ENCODE measurements at places on chromosomes 11 and 22.

DNA sequence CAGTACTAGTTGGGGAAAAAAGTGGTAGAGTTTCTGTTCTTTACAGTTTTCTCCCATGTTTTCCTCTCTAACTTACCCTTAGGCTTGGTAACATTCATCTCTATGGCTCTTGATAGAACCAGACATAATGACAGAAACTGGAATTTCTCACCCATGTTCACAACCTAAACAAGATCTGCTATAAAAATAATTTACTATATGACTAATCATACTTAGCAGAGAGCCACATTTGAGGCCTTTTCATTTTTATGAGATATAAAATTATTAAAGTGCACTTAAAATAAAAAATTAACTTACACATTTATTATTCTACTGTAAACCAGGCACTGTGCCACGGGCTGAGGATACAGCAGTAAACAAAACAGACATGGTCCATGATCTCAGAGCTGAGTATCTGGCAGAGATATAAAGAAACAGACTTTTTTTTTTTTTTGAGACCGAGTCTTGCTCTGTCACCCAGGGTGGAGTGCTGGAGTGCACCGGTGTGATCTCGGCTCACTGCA is 98.1 kb downstream of the GAB2 start:
- peak; percentile 36 for DNase-seq

DNA sequence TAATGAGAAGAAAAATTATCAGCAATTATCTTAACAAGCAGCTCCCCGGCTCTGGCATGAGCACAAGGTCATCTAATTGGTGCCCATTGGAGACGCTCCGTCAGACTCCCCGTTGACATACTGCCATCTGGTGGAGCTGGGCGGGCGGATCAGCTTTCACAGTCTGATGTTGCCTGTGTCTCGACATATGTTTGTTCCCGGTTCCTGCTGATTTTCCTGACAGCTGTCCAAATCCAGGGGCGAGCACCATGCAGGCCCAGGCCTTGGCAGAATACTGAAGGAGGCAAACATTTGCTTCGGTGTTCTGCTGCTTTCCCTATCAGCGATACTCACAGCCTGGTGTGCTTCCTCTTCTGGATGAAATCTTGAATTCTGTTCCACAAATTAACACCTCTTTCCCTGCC is 43.8 kb upstream of the BARX2 start:
- DNase-seq = peak; percentile 76

DNA sequence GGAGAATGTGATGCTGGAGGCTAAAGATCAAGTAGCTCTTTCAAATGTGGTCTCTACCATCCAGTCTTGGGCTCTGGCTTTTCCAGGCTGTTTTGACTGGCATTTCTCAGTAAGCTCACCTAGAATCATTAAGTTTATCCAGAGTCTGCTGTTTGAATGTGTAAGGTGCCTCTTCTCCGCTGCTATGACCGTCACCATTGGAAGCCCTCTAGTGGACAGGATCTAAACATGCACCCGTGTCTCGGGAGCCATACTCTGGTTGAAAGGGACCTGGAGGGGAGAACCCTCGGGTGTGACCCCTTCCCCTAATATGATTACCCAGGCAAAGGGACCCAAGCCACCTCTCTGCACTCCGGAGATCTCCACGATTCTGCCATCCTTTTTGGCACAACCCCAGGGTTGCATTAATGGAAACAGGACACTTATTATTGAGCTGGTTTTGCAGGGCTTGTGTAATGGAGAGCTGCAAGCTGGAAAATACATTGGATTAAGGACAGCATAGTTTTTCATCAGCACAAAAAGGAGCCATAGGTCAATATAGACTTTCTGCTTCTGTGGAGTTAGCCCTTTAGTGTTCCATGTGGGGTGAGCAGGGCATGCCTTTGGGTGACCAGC is 191.0 kb upstream of the LARGE1 start:
- DNase-seq = no peak

- DNase-seq = no peak
These were observed 232.9 kb upstream of the NCAM1 start for GRCh38 chr11:112728288-112728687.

All from endothelial cell of umbilical vein (primary cell).